Suprapubic skin (tissue), 4 donors: ENCODE measurements at places on chromosomes 7 and 10. TPM values are rescaled to one million over a fixed set of nuclear protein-coding genes. Genes with fewer than 3 reads are reported as not detected.

DNA sequence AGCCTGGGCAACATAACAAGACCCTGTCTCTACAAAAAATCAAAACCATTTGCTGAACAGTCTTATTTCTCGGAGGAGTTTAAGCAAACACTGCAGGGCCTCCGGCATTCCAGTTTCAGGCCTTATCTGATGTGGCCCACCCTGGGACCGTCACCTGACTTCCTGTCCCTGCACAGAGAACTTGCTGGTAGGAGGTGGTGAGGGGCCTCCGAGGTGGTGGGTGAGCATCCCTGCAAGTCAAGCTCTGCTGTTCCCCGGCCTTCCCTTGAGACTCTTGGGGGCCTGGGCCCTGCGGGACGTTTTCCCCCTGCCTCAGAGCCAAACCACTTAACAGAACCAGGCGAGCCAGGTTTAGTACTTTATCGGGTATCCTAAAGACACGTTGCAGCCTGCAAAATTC is 44.5 kb upstream of the AP5Z1 start:
- no peaks in the 10 kb centered on the region for H3K27me3 ChIP-seq
- no peak for DNase-seq
- H3K36me3 ChIP-seq = peaks cover 30% of the 10 kb centered on the region
- no peak overlapping the region for H3K27ac ChIP-seq

DNA sequence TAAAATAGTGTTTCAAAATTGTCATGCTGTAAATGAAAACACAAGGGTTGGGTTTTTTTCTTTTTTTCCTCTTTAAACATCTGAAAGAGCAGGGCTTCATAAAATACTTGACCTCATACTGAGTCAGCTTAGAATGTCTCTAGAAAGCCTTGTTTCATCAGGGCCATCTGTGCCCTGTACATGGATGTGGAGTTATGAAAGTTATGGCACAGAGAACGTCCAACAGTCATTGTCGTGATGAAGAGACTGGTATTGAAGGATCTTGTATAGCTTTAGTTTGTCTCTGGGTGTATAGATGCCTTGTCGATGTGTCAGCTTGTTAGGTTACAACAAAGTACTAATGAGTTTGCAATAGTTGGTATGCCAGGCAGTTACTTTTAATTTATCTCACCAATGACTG is 127.3 kb downstream of the FAM204A start:
- DNase-seq = no peak
- no peaks in the 10 kb centered on the region for H3K4me1 ChIP-seq
- no peaks in the 10 kb centered on the region for H3K36me3 ChIP-seq

DNA sequence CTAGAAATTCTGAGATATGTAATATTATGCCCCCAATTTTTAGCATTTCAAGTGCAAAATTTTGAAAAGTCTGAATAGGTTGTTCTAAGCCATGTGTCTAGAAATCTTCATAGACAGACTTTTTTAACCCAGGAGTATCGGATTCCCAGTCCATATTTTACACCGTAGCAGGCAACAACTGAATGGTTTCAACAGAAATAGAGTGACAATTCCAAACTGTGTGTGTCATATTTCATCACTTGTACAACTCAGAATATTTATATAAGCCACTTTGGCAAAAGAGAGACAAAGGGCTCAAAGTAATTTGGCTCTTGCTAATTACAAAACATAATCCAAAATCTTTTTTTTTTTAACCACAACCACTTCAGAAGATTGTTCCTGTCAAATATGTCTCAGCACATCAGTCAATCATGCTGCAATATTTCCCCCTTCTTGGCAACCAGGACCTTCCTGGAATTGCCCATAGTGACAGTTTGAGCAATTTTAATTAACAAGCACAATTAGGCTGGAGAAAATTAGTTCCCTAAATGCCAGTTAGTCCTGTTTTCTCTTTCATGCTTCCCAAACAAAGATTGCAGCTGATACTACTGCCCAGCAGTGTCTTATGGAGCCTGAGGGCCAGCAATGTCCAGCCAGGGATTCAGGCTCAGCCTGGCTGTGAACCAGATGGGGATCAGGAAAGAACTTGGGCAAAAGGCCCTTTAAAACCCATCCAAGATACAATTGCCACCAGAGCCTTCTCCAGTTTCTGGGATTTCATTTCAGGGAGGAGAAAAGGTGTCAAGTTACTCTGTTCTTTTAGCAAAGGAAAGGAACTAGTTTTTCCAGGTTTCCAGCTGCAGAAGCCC is 533.3 kb upstream of the GHITM start:
- H3K27me3 ChIP-seq = no peaks in the 10 kb centered on the region
- no peak for DNase-seq
- H3K36me3 ChIP-seq = no peaks in the 10 kb centered on the region
- no peak overlapping the region for H3K27ac ChIP-seq
- H3K4me1 ChIP-seq = no peaks in the 10 kb centered on the region

DNA sequence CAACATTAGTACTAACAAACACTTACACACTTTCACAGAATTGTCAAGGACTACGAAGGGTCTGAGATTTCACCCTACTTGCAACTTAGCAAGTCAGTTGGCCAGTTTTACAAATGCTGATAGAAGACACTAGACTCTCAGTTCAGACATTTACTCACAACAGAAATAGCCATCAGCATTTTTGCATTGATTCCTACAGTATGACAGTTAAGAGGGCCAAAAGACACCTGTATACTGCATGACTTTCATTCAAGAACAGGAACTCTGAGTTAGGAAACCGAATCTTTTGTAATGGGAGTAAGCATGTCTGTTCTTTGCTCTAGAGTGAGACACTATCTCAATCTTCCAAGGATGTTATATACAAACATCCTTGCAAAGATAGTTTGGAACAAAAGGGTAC is 40.9 kb downstream of the FAM204A start:
- H3K27me3 ChIP-seq = no peaks in the 10 kb centered on the region
- DNase-seq = no peak
- H3K36me3 ChIP-seq = peaks cover 10% of the 10 kb centered on the region
- no peaks in the 10 kb centered on the region for H3K4me1 ChIP-seq

- no peaks in the 10 kb centered on the region for H3K36me3 ChIP-seq
- no peak overlapping the region for H3K4me3 ChIP-seq
- no peak overlapping the region for H3K27ac ChIP-seq
- no peaks in the 10 kb centered on the region for H3K4me1 ChIP-seq
- no peak for DNase-seq
Observed at GRCh38 chr10:114876169-114876568, 54.6 kb downstream of the FHIP2A start.

- H3K27ac ChIP-seq = no peak overlapping the region
- no peaks in the 10 kb centered on the region for H3K27me3 ChIP-seq
- no peak overlapping the region for H3K4me3 ChIP-seq
Observed at GRCh38 chr7:70506434-70506833, 625.5 kb upstream of the GALNT17 start.

DNA sequence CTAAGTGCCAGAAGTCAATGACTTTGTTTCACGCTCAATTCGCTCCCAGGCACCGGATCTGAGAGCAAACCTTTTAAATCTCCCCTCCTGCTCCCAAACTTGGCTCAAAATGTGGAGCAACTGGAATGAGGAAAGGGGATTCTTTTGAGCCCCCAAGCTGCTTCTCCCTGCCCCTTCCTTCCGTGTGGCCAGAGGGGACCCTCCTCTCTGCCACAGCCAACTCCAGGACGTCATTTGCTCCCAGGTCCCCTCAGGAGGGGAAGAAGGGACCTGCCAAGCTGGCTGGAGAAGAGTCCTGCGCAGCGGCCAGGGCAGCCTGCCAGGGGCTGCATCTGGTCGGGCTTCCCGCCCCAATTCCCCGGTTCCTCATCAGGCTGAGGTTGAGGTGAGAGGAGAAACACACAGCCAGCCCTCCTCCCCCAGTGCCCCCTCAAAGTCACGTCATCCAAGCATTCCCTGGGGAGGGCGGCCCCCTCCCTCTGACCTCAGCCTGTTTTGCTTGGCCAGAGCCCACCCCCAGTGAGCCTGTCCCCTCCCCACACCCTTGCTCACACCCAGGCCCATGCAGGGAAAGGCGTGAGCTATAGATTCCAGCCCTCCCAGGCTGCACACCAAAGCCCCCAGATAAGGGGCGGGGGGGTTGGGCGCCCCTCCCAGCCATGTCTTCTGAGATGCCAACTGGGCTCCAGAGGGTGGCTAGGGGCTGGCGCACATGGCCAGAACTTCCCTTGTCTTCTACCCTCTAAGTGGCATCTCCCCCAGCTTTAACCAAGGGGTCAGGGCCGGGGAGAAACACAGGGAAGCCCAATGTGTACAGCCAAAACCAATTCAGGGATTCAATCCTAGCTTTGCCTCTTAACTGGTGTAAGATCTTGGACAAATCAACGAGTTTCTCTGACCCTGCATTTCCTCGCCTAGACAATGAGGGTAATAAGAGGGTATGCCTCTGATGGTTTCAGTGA is 35.0 kb downstream of the SH3PXD2A start:
- H3K4me1 ChIP-seq = peaks cover 36% of the 10 kb centered on the region
- H3K27ac ChIP-seq = no peak overlapping the region
- no peaks in the 10 kb centered on the region for H3K36me3 ChIP-seq
- peak; percentile 77 for DNase-seq

The CRCP gene
- total RNA-seq = 48.0 TPM

The RBP3 gene
- total RNA-seq = not detected
